ENCODE measurements at places on chromosomes 11 and 22.

- DNase-seq, result no peak
Measured at GRCh38 chr11:77199137-77199745, 71.2 kb downstream of the MYO7A start.

DNA sequence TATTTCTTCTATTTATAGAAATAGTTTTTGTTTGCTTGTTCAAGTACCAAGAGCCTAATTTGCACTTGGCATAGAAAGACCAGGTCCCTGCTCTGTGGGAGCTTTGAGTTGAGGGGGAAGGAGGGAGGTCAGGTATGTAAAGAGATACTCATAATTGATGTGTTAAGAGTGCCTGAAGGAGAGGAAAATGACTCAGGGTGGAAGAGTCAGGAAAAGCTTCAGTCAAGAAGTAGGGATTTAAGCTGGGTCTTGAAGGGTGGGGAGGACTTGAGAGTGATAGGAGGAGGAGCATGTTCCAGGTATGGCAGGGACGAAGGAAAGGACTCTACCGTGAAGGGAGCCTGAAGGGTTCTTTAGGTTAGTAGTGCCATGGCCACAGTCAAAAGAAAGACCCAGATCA lies 9.0 kb downstream of the RBX1 start:
- no peak for DNase-seq

DNA sequence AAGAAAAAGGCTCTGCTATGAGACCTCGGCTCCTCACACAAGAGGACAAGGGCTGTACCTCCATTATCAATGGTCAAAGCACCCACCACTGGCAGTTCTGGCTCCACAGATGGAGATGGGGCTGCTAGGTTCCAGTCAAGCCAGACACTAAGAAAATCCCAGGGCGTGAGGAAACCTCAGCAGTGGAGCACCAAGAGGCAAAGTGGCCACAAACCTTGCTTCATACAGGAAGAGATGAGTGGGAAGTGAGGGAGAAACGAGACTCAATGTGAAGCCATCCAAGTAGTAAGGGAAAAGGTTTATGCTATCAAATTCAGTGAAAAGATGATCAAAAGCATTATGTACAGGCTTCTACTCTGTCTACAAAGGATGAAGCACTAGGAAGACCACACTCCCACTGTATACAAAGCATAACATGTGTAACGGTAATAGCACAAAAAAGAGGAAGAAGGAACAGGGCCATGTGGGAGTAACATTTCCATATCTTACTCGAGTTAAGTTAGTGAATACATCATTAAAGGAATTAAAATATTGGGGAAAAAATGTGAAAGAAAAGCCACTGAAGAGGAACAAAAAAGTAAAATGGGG lies 27.0 kb downstream of the POLDIP3 start:
- DNase-seq, result peak; percentile 6

- no peak for DNase-seq
Measured at GRCh38 chr11:71265559-71266092, 13.2 kb upstream of the SHANK2 start.

DNA sequence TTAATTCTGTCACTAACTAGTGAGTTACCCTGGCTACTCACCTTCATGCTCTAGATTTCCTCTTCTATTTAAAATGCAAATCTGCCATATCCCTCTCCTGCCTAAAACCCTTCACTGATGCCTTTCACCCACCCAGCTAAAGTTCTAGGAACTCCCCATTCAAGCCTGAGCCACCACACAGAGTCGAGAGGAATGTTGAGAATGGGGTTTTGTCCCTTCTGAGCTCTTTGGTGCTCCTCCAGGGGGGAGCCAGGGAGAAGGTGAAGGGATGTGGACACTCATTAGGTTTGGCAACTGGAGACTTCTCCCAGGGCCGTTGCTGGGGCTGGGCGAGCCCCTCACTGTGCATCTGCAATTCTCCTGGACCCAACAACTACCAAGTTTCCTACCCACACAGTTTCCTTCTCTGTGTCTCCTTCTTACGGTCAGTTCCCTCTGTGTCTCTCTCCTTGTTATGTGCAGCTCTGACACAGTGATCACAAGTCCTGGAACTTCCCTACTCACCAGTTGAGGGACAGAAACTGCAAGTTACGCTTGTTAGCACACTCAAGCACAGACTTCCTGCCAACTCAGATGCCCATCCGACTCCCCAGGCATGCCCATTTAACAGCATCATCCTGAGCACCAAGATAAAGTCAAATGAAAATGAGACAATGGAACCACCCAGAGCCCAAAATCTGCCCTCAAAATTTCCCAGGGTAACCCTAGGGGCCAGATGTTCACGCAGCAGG lies 6.5 kb upstream of the IL10RA start:
- DNase-seq, result peak; percentile 61

DNA sequence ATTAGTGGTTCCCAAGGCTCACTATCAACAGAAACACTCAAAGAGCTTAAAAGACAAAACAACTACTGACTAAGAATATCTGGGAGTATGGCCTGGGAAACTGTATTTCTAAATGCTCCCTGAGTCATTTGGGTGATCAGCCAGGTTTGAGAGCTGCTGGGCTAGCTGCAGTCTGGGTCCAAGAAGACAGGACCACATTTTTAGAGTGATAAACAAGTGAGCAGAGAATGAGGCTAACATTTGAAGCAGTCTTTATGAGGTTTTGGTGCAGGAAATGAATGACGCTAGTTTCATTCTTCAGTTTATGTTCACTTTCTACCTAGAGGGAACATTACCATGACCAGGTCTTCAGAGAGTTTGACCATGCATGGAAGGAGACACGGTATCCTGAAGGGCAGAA lies 97.7 kb downstream of the TEAD1 start:
- no peak for DNase-seq

- no peak for DNase-seq
Measured at GRCh38 chr11:92152245-92152644, 72.4 kb upstream of the FAT3 start.

DNA sequence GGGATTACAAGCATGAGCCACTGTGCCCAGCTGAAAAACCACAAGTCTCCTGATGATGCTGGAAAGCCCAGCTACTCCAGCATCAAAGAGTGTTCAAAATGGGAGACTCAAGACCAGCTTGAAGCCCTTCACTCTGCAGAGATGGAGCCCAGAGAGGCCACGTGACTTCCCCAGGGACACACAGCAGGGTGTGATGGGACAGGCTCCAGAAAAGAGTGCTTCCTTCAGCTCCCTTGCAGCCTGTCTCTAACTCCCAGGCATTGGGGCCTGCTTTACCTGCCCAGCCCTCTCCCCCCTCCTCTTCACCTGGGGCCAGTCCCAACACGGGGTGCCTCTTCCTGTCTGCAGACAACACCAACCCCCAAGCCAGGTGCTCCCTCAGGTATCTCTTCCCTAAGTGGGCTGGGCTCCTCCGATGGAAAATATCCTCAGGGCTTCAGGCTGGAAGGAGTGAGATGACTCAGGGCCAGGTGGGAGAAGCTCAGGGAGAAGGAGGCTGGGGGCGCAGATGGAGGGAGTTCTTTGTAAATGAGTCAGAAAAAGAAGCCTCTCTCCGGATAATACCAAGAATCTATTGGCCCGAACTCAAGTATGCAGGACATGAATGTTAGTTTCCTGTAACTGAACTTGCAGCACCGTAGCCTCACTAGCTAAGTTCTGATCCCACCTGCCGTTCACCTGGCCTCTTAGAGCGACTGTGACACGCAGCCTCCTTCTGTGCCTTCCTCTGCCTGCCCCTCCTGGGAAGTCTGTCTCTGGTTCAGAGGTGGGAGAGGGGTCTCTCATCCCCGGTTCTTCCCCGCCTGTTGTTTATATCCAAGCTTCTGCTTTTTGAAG lies 326.6 kb downstream of the MN1 start:
- no peak for DNase-seq

DNA sequence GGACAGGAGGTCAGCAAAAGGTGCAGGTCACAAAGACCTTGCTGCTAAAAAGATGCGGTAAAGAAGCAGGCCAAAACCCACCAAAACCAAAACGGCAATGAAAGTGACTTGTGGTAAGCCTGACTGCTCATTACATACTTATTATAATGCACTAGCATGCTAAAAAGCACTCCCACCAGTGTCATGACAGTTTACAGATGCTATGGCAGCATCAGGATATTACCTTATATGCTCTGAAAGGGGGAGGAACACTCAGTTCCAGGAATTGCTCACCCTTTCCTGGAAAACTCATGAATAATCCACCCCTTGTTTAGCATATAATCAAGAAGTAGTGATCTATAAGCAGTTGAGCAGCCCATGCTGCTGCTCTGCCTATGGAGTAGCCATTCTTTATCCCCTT lies 45.2 kb upstream of the SLC5A12 start:
- no peak for DNase-seq

All from CD4-positive, alpha-beta T cell treated with Interleukin-1 beta for 1 hour (primary cell).